ACHN (cell line): ENCODE measurements at places on chromosomes 13 and 19.

- DNase-seq, result no peak
These were observed 14.0 kb downstream of the ZC3H4 start for GRCh38 chr19:47099576-47100050.

- no peak for DNase-seq
These were observed 21.1 kb downstream of the ZNF350 start for GRCh38 chr19:51965583-51965982.

DNA sequence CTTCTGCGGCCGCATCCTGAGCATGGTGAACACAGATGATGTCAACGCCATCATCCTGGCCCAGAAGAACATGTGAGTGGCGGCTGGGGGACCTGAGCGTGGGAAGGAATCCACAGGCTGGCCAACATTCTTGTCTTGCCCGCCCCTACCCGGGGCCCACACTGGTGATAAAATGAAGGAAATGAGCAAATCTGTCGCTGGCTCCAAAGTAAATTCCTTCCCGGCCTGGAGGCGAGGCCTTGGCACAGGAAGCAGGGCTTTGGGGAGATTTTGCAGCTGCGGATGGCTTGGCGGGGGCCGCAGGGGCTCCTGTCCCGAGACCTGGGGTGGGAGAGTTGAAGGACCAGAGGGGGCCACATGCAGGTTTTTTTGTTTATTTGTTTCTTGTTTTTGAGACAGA, 4.4 kb downstream of the KXD1 start:
- DNase-seq, result no peak

- DNase-seq, result no peak
These were observed 116.5 kb downstream of the GPC6 start for GRCh38 chr13:93343097-93343496.

GRCh38 chr19:11067356-11068113, 21.7 kb upstream of the LDLR start:
- DNase-seq, result no peak

DNA sequence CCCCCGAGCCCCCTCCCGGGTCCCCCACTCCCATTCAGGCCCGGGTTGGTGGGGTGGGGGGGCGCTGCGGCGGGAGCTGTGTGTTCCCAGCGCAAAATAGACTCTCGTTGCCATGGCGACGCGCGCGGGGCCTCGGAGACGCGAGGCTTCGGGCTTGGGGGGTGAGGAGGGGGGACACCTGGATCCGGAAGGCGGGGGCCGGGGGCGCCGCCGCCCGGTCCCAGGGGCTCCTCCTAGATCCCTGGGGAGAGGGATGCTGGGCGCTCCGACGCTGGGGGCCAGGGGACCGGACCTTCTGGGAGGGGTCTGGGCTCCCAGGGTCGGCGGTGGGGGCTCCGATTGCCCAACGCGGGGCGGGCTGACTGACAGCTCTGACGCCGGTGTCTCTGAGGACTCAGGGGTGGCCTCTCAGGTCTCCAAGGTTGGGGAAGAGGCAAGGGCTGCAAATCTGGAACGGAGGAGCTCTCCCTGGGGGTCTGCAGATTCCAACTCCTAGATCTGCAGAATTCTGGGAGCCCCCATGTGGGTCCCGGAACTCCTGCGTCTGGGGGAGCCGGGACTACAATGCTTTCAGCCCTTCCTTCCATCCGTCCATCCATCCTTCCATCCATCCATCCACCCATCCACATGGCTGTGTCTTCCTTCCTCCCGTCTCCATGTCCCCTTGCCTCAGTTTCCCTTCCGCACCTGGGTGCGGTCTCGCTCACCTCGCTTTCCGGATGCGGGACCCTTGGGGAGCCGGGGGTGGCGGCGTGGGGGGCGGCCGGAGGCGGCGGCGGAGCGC, 9.1 kb upstream of the SHISA7 start:
- DNase-seq, result no peak

GRCh38 chr13:113776231-113777125, 17.5 kb downstream of the TMEM255B start:
- no peak for DNase-seq

- DNase-seq, result no peak
These were observed 38.8 kb downstream of the TDRD3 start for GRCh38 chr13:60435762-60436374.

- no peak for DNase-seq
These were observed 709.8 kb downstream of the UQCRFS1 start for GRCh38 chr19:28502879-28503734.

DNA sequence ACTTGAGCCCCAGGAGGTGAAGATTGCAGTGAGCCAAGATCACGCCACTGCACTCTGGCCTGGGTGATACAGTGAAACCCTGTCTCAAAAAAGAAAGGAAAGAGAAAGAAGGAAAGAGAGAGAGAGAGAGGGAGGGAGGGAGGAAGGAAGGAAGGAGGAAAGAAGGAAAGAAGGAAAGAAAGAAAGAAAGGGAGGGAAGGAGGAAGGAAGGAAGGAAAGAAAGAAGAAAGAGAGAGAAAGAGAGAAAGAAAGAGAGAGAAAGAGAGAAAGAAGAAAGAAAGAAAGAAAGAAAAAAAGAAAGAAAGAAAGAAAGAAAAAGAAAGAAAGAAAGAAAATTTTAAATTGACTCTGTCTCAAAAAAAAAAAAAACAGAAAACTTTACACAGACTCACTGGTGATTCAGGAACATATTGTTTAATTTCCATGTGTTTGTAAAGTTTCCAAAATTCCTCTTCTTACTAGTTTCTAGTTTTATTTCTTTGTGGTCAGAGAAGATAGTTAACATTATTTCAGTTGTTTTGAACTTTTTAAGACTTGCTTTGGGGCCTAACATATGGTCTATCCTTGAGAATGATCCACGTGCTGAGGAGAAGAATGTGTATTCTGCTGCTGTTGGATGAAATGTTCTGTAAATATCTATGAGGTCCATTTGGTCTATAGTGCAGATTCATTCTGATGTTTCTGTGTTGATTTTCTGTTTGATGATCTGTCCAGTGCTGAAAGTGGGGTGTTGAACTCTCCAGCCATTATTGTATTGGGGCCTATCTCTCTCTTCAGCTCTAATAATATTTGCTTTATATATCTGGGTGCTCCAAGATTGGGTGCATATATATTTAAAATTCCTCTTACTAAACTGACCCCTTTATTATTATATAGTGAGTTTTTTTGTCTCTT, 204.4 kb upstream of the SERP2 start:
- no peak for DNase-seq

DNA sequence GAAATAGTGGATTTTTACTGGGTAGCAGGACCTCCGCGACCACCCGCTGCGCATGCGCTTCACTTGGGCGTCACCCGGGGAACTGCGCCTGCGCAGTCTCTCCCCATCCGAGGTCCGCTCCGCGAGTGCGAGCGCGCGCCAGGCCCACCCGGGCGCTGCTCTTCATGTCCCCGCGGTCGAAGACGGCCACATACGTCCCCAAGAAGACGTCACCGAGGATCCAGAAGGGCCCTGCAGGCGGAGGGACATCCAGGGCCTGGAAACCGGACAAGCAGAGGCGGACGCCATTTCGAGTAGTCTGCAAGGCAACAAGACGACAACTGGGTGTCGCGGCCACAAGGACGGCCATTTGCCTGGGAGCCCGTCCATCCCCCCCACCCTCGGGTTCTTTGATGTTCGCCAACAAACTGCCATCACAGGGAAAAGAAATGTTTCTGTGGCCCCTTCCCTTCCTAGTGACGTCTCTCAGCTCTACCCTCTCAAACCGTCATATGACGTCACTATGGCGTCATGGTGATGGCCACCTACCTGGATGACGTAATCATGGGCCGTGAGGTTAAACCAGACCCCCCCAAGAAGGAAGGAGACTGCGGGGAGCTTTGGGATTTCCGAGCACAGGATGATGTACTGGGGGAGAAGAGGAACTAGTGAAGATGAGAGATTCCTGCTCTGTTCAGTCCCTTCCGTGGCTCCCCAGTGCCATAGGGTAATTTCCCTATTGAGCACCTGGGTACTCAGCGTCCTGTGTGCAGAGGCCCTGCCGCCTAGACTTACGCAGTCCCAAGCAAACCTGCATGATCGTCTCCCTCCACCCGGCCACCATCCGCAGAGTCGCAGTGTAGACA, 6.7 kb downstream of the NAPSA start:
- no peak for DNase-seq

- DNase-seq, result peak; percentile 22
These were observed 27.0 kb downstream of the SAE1 start for GRCh38 chr19:47157431-47158321.

GRCh38 chr19:645912-646778, 6.5 kb downstream of the FGF22 start:
- DNase-seq, result no peak

DNA sequence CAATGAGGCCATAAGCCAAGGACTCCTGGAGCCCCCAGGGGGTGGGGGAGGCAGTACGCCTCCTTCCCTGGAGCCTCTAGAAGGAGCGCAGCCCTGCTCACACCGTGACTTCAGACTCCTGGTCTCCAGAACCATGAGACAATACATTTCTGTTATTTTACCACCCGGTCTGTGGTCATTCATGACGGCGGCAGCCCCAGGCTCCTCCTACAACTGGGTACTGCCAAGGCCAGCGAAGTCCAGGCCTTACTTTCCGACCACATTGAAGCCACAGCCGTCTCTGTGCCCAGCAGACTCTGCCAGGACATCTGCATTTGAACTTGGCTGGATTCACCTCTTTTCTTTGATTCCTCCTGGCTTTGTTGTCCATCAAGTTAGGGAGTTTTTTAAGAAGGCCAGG, 10.5 kb downstream of the GNG7 start:
- no peak for DNase-seq

DNA sequence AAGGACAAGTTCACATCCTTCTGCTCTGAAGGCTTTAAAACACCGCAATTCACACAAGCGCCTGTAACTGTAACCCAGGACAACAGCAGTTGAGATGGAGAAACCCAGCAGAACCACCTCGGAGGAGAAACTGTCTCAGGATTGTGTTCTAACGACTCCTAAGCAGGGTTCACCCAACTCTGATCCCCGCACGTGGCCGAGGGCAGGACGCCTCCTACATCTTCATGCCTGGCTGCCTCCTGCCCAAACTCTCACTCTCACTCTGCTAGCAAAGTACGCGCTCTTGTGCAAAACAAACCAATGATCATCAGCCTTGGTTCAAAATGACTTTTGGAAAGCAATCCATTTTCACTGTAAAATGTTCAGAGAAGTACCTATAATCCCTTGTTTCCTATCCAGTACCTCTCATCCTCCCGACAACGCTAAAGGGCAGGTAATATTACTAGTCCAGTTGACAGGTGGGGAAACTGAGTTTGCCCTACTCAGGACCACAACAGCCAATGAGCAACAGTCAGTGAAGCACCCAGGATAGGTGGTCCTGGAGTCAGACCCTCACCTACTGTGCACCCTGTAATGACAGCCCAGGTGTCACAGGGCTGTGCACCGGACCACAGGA, 25.6 kb downstream of the EPS15L1 start:
- DNase-seq, result no peak

DNA sequence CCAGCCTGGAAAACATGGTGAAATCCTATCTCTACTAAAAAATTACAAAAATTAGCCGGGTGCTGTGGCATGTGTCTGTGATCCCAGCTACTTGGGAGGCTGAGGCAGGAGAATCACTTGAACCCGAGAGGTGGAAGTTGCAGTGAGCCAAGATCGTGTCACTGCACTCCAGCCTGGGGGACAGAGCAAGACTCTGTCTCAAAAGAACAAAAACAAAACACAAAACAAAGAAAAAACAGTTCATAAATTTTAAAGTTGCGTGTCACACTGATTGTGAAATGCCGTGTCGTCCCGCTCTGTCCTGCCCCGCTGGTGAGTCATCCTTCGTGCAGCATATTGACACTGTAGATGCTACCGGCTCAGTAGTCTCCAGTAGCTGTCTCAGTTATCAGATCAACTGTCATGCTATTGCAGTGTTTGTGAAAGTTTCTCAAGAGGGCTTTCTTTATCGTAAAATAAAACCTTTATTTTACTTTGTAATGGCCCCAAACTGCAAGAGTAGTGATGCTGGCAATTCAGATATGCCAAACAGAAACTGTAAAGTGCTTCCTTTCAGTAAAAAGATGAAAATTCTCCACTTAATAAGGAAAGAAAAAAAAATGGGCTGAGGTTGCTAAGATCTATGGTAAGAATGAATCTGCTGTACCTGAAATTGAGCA, 36.4 kb upstream of the IGFL1 start:
- DNase-seq, result peak; percentile 6

DNA sequence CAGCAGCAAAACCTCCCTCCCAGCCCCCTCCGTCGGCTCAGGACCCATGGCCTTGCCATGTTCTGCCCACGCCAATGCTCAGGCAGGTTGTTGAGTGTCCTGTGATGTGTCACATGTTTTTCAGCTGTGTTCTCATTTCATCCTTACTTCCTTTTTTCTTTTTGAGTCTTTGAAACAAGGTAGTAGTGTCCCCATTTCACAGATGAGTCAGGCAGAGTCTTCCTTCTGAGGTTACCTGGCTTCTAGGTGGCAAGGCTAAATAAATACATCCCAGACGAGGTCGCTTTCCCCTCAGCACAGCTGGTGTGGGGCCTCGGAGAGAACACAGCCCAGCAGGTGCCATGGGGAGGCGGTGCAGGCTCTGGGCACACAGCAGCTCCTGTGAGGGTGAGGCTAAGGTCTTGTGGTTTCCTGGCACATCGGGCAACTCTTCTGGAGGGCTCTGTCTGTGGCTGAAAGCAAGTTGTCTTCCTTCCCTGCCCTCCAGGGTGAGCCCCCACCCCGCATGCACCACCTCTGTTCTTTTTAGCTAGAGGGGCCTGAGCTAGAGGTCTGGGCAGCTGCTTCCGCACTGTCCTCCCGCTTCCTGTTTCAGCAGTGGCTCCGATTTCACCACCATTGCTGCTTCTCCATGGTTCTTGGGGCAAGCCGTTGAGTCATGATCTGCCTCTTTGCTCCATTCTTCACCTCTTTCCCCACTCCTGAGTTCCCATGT, 15.1 kb downstream of the PRAM1 start:
- no peak for DNase-seq

DNA sequence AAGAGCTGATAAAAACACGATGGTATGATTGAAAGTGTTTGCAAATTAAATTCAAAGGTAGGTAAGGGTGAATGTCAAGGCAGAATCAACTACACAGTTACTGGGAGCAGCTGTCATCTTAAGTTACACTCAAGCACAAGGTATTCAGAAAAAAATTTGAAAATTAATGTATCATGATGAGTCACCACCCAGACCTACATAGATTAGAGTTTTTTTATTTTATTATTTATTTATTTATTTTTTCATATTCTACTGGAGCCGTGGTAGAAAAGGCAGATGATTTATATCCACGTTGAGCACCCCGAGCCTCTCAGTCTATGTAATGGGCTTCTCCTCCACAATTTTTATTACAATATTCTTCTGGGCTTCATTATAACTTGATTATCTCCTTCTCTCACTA, 728.9 kb upstream of the ARGLU1 start:
- DNase-seq, result no peak

DNA sequence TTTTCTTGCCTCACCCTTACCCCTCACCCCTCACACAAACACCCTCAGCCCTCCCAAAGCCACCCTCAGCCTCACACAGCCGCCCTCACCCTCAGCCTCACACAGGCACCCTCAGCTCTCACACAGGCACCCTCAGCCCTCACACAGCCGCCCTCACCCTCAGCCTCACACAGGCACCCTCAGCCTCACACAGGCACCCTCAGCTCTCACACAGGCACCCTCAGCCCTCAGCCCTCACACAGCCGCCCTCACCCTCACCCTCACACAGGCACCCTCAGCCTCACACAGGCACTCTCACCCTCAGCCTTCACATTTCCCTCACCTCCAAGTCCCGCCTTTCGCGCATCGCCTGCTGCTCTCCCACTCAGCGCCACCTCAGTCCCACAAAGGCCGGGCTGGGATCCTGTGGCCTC, 287 bp upstream of the ZSCAN22 start:
- DNase-seq, result no peak

GRCh38 chr19:4057931-4058692, 8.6 kb downstream of the ZBTB7A start:
- peak; percentile 24 for DNase-seq

- peak; percentile 8 for DNase-seq
These were observed 9.7 kb downstream of the PCCA start for GRCh38 chr13:100098445-100099116.

- no peak for DNase-seq
These were observed 21.2 kb upstream of the CPB2 start for GRCh38 chr13:46126056-46126455.
